ENCODE measurements at places on chromosomes 3 and 15. TPM values are rescaled to one million over a fixed set of nuclear protein-coding genes. Genes with fewer than 3 reads are reported as not detected.

GRCh38 chr15:59148153-59148833 is 43.3 kb downstream of the CCNB2 start:
- H3K27me3 ChIP-seq: no peaks in the 10 kb centered on the region
- H3K4me1 ChIP-seq: no peaks in the 10 kb centered on the region
- peaks cover 27% of the 10 kb centered on the region for H3K36me3 ChIP-seq
- no peak overlapping the region for H3K4me3 ChIP-seq
- no peak for DNase-seq

DNA sequence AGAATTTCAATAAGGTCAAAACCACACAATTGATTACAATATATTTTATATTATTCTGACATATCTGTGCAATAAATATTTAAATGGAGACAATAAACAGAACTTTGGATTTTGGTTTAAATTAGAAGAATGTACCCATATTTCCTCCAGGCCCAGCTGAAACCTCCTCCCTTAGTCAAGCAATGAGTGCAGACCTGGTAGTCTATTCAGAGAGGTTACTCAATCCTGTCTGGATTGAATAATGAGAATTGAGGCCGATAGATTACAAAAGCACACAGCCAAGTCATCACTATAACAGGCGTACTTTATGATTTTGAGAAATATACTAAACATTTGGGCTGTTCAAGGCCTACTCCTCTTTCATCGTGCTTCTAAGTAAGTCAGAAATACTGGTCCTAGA is 114.5 kb upstream of the STRIT1 start:
- no peaks in the 10 kb centered on the region for H3K36me3 ChIP-seq
- no peaks in the 10 kb centered on the region for H3K27me3 ChIP-seq
- no peaks in the 10 kb centered on the region for H3K4me1 ChIP-seq
- H3K27ac ChIP-seq: no peak overlapping the region
- no peak overlapping the region for H3K4me3 ChIP-seq

DNA sequence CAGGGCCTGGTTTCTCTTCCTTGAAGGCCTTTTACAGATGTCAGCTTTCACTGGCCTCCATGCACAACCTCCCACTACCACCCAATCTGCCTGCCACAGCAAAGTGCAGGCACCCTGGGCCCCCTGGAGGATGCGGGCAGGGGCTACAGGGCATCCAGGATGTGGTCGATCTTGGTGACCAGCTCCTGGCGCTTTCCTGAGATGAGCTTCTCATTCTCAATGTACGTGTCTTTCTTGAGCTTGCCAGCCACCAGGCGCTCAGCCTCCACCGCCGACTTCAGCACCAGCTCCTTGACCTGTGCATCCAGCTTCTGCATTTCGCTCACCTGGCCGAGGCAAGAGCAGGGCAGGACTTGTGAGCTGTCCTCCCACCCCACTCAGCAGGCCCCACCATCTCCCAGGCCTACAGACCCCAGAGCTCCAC is 30.3 kb downstream of the RPN1 start:
- no peak overlapping the region for H3K4me3 ChIP-seq
- peak overlapping the region; percentile 95 for H3K27ac ChIP-seq
- no peaks in the 10 kb centered on the region for H3K27me3 ChIP-seq
- peaks cover 22% of the 10 kb centered on the region for H3K4me1 ChIP-seq
- DNase-seq: no peak
- H3K36me3 ChIP-seq: peaks cover 57% of the 10 kb centered on the region

- no peak overlapping the region for H3K27ac ChIP-seq
- no peak overlapping the region for H3K4me3 ChIP-seq
- H3K4me1 ChIP-seq: peaks cover 44% of the 10 kb centered on the region
- no peaks in the 10 kb centered on the region for H3K36me3 ChIP-seq
These were observed 1.9 kb upstream of the WNT7A start for GRCh38 chr3:13881536-13882410.

ITGB5 gene
- 126 TPM for total RNA-seq

PLA2G4D gene
- not detected for total RNA-seq

- no peaks in the 10 kb centered on the region for H3K36me3 ChIP-seq
- H3K4me1 ChIP-seq: no peaks in the 10 kb centered on the region
These were observed 65.5 kb downstream of the FSIP1 start for GRCh38 chr15:39717134-39717533.

- no peaks in the 10 kb centered on the region for H3K4me1 ChIP-seq
- H3K27me3 ChIP-seq: peaks cover 8% of the 10 kb centered on the region
- no peak overlapping the region for H3K27ac ChIP-seq
- no peak overlapping the region for H3K4me3 ChIP-seq
These were observed 28.9 kb downstream of the INSYN1 start for GRCh38 chr15:73724212-73724611.

UACA gene
- 113 TPM for total RNA-seq

DNA sequence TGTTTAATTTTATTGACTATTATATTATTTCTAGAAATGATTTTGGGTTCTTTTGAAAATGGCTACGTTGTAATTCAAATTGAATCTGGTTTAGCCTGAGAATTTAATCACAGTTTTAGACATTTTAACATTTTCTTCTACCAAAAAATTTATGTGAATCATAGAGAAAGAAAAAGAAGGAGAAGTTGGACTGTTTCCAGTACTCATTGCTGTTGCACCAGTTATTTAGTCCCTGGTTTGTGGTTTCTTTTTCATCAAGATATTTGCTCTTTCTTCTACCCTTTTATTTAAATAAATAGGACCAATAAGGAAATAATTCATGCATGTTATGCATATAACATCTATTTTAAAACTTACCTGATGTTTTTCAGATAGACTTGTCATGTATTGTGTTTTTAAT is 1337.1 kb downstream of the ROBO1 start:
- H3K27ac ChIP-seq: no peak overlapping the region
- H3K36me3 ChIP-seq: no peaks in the 10 kb centered on the region
- H3K4me3 ChIP-seq: no peak overlapping the region
- no peaks in the 10 kb centered on the region for H3K4me1 ChIP-seq

DAZL gene
- total RNA-seq: 0.32 TPM

SAMMSON gene
- total RNA-seq: not detected

DNA sequence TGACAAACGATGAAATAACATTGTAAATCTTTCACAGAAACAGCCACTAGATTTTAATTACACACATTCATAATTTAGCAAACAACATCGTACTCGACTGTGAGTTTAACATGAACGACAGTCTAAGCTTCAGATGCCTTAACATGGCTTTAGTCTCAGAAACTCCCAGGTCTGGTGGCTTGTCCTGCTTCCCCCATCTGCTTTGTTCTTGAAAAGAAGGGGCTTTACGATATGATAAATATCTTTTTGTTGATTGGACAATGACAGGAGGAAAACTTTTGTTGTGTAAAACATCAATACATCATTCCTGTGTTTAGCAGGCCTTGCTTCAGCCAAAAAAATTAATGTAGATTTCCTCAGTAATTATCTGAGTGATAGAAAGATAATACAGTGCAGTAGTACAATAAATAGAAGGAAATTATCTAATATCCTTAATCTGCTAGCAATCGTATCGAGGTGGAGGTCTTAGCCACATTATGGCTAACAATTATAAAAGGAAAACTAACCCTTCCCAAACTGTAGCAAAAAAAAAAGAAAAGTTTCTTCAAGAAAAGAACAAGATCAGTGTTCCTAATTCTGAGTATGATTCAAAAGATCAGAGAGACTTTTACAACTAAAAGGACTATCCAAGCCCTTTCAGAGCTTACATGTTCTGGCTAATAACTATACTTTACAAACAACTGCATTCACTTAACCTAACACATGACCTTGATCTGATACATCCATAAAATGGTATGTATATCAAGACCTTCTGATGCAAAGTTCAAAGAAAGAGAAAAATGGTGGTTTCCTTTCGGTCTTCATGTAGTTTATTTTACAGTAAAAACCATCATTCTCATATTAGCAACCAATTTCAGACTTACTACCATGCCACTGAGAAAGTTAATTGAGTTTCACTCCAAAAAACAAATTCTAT is 535.7 kb downstream of the FOXP1 start:
- no peak for DNase-seq
- no peak overlapping the region for H3K4me3 ChIP-seq
- H3K27me3 ChIP-seq: no peaks in the 10 kb centered on the region
- H3K4me1 ChIP-seq: peaks cover 82% of the 10 kb centered on the region
- H3K36me3 ChIP-seq: peaks cover 17% of the 10 kb centered on the region

UBAP1L gene
- 11.2 TPM for total RNA-seq

FHIT gene
- total RNA-seq: 4.9 TPM

DNA sequence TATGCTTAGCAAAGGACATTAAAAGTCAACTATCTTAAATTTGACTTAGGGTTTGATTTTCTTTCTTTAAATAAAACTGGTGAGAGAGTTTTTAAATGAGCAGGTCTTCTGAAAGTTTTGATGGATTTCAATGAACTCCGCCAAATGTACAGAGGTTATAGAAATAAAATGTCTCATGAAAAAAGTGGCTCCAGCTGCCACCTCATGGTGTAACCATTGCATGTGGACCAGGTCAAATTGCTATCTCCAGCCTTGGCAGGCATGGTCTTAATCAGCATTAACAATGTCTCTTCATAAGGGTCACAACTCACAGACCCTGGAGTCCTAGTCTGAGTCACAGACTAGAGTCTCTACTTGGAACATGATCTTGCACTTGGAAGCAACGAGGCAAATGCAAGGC is 182.3 kb downstream of the ADAMTS17 start:
- no peak overlapping the region for H3K4me3 ChIP-seq
- H3K36me3 ChIP-seq: no peaks in the 10 kb centered on the region
- H3K27me3 ChIP-seq: no peaks in the 10 kb centered on the region
- no peak overlapping the region for H3K27ac ChIP-seq
- H3K4me1 ChIP-seq: no peaks in the 10 kb centered on the region
- DNase-seq: no peak

- H3K36me3 ChIP-seq: peaks cover 75% of the 10 kb centered on the region
- no peaks in the 10 kb centered on the region for H3K27me3 ChIP-seq
- no peak for DNase-seq
- H3K4me3 ChIP-seq: no peak overlapping the region
These were observed 28.8 kb downstream of the LRRFIP2 start for GRCh38 chr3:37145611-37146010.

GRCh38 chr3:52062505-52062904 is 6.1 kb upstream of the DUSP7 start:
- H3K4me1 ChIP-seq: peaks cover 25% of the 10 kb centered on the region
- no peak for DNase-seq
- no peak overlapping the region for H3K27ac ChIP-seq
- no peaks in the 10 kb centered on the region for H3K36me3 ChIP-seq
- H3K4me3 ChIP-seq: no peak overlapping the region
- H3K27me3 ChIP-seq: no peaks in the 10 kb centered on the region

GRCh38 chr3:113968986-113969385 is 21.2 kb downstream of the ZDHHC23 start:
- no peaks in the 10 kb centered on the region for H3K27me3 ChIP-seq
- H3K36me3 ChIP-seq: no peaks in the 10 kb centered on the region
- no peak overlapping the region for H3K27ac ChIP-seq

ATP13A4 gene
- 3.5 TPM for total RNA-seq

SPTSSB gene
- 0.79 TPM for total RNA-seq

- H3K4me3 ChIP-seq: no peak overlapping the region
- H3K4me1 ChIP-seq: no peaks in the 10 kb centered on the region
- no peaks in the 10 kb centered on the region for H3K27me3 ChIP-seq
- H3K36me3 ChIP-seq: peaks cover 51% of the 10 kb centered on the region
- no peak overlapping the region for H3K27ac ChIP-seq
These were observed 52.2 kb downstream of the ANXA2 start for GRCh38 chr15:60345598-60345997.

- no peak overlapping the region for H3K4me3 ChIP-seq
- DNase-seq: no peak
- no peaks in the 10 kb centered on the region for H3K27me3 ChIP-seq
- H3K36me3 ChIP-seq: no peaks in the 10 kb centered on the region
- H3K27ac ChIP-seq: no peak overlapping the region
These were observed 32.5 kb upstream of the TM4SF4 start for GRCh38 chr3:149442043-149442442.

ALDH1L1 gene
- 0.28 TPM for total RNA-seq

DNA sequence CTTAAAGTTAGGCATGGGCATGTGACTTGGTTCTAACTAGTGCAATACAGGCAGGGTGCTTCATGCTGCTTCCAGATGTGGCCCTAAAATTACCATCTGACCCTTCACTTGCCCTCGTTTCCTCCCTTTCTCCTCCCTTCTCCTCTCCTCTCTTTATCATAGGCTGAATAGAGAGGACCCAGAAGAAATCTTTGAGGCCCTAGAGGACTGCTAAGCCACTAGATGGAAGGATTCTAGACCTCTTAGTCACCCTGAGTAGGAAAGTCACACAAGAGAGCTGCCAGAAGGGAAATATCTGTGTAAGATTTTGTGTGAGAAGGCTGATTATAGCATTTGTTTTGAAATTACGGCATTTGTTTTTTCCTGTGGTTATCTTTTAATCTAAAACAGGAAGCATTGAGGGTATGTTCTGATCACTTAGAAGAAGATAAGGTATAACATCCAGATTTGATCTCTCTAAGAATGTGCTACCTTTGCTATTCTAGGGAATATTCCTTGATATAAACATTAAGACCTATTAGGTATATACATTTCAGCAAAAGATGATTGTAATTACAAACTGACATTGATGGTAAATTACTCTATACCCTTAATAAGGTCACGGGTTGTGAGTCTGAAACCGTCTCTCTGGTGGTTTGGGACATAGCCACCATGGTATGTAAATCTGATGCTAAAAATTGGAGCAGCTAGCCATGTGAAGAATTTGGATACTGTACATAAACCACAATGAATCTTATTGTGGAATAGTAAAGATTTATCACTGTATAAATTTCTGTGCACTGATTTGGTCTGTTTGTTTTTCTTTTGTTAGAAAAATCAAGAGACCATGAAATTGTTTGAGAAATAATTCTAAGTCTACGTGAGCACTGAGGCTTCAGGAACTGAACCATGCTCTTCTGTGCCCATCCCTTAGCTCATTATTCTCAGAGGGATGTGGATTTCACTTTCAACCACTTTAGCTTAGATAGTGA is 84.1 kb downstream of the TP63 start:
- no peak overlapping the region for H3K4me3 ChIP-seq
- H3K36me3 ChIP-seq: no peaks in the 10 kb centered on the region
- H3K27me3 ChIP-seq: no peaks in the 10 kb centered on the region
- no peak overlapping the region for H3K27ac ChIP-seq
- peaks cover 1% of the 10 kb centered on the region for H3K4me1 ChIP-seq
- no peak for DNase-seq

GRCh38 chr3:195259154-195259474 is 11.8 kb downstream of the XXYLT1 start:
- peaks cover 49% of the 10 kb centered on the region for H3K4me1 ChIP-seq
- DNase-seq: no peak
- H3K36me3 ChIP-seq: no peaks in the 10 kb centered on the region
- peak overlapping the region; percentile 94 for H3K27ac ChIP-seq

DNA sequence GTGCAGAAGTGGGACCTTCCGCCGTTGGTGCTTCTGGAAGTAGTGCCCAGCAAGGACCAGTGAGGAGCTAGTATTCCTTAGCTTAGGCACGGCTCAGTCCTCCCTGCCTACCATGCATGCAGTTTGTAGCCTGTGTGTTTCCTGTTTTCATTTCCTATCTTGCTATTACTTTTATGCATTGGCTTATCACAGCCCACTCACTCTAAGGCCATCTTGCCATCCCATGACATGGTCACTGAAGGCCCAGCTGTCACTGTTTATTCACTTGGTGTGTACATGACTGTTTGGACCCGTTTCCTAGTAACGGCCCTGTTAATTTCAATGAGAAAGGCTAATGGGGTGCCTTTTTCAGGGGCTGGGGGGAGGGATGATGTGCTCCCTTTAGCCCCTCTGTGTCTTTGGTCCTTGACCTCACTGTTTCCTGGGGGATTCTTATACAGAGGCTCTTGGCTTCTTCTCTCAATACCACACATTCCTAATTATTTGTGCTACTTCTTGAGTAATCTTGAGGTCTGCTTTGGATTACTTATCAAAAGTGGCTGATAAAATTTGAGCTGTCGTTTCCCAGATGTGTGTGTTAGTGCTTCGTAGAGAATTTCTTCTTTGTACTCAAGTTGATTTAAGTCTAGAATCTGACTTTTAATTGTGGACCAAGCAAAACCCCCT is 24.5 kb upstream of the TRAK1 start:
- H3K4me3 ChIP-seq: peak overlapping the region; percentile 17
- H3K27me3 ChIP-seq: no peaks in the 10 kb centered on the region
- H3K27ac ChIP-seq: peak overlapping the region; percentile 78
- peaks cover 100% of the 10 kb centered on the region for H3K4me1 ChIP-seq

Measured in spleen (tissue), 13 donors.